ENCODE measurements at places on chromosomes 4 and X.

- DNase-seq, result no peak
Observed at GRCh38 chr4:69787879-69788278, 27.5 kb upstream of the SULT1B1 start.

GRCh38 chr4:2389691-2390090, 28.8 kb downstream of the ZFYVE28 start:
- no peak for DNase-seq

DNA sequence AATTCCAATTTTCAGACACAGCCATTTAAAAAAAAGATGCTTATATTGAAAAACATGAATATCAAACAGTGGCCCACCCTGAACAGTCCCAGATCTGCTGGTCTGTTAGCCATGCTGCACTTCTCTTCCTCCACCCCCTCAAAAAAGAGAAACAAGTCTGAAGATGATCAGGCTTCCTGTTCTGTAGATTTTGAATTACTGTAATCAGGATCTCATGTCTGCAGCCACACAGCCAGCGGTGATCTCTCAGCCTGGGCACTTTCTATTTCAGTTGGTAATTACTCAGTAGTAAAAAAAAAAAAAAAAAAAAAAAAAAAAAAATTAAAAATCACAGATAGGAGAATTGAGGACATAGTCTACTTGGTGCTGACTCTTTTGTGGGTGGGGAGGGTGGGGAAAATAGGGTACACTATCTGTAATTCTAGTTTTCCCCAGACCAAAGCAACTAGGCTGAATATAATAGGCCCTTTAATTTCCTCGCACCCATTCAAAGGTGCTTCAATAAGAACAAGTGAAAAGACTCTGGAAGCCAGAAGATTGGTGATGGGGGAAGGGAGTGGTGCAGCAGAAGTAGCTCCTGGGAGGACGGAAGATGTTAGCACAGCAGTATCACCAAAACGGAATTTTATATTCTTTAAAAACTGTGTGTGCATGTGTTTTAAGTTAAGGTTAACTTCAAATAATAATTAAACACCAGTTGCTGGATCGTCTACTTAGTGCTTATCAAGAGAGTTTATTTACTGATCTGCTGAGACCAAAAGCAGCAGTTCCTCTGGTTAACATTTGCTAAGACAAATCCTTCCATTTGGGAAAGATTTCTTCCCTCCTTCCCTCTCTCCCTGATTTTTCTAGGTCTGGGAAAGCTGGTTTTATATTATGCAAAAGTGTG, 47.0 kb downstream of the SPRY1 start:
- peak; percentile 53 for DNase-seq

GRCh38 chr4:59728496-59728895, 1471.6 kb upstream of the ADGRL3 start:
- no peak for DNase-seq

DNA sequence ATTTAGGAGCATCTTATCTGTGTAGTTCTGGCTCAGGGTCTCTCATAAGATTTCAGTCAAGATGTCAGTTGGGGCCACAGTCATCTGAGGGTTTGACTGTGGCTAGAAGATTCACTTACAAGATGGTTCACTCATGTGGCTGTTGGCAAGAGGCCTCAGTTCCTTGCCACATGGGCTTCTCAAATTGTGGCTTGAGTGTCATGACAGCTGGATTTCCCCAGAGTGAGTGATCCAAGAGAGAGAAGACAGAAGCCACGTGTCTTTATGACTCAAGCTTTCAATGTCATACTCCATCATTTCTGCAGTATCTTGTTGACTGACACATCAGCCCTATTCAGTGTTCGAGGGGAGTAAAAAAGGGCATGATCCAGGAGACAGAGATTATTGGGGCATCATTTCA, 131.3 kb upstream of the AP1S2 start:
- DNase-seq, result no peak

DNA sequence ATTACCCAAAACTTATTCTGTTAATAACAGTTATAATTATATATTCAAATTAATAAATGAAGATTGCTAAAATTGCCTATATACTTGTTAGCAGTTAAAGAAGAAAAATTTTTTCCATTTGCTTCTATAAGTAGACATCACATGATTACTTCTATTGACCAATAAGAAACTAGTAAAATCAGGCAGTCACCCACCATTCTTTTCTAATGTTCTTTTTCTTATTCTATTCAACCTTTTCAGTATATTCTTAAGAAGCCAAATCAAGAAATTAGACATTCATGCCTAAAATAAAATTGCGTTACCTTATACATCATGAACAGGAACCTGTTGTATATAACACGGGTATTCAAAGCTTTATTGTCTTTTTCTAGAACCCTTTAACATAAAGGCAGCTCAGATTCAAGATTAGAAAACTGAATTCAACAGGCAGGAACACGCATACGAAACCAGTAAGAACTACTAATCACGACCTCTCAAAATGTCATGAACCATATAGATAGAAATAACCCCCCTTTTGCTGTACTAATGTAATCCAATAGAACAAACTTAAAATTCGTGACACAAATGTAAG, 568.1 kb upstream of the DIPK2B start:
- no peak for DNase-seq

DNA sequence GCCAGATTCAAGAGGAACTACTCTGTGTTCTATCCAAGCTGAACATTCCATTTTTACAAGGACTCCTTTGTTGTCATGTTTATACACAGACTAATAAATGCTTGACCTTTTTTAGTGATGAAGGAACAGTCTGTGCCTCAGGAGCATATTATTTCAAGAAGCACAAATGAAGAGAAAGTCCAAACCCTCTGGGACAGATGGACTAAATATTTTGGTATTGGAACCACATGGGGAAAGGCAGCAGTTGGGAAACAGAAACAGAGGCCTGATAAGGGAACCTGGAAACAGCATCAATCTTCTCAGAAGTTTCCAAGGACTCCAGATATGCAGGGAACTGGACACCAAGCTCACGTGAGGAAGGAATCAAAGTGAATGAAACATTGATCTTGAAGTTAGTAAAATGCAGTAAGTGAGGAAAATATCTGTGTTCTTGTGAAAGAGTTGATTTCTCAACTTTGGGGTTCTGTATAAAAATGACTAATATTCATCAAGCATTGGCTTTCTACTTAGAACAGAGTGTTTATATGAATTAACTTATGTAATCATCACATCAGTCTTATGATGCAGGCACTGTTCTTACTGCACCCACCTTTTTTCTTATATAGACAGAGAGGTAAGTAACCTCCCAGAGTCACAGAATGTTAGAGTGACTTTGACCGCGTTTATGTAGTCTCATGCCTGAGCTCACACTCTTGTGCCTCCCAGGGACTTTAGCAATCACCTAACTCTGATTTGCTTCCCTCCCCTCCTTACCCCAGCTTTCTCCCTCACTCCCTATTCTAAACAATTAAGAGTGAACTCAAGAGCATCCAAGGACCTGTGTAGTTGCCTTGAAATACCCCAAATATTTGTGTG, 148.9 kb upstream of the JADE1 start:
- DNase-seq, result no peak

DNA sequence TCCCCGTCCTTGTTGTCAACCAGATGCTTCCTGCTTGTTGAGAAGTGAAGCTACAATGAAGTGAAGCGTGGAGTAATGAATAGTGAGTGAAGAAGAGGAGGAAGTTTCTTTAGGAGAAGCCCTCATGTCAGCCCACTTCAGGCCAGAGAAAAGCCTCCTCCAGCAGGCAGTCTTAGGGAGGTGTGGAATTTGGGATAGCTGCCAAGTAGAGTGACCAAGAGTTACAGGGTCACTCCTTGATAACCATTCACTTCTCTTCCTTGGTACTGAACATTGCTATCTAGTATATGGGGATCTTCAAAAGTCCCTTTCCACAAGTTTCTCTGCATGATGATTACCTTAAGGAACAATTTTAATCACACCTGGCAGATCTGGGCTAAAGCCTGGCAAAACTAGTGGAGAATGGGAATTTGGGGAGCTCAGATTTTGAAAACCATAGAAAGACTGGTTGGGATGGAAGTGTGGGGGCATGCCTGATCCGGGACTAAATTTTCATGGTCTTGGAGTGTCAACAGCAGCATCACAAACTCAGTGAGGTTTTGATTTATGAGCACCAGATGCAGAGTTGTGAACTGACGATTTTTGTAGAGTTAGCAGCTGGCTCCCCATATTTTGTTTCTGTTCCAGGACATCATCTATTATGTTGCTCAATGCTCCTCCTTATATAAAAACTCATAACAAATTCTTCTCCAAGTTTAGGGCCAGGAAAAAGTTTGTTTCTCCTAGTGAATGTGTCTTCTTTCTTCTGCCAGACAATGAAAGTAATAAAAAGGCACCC, 53.1 kb downstream of the IGSF1 start:
- DNase-seq, result no peak

DNA sequence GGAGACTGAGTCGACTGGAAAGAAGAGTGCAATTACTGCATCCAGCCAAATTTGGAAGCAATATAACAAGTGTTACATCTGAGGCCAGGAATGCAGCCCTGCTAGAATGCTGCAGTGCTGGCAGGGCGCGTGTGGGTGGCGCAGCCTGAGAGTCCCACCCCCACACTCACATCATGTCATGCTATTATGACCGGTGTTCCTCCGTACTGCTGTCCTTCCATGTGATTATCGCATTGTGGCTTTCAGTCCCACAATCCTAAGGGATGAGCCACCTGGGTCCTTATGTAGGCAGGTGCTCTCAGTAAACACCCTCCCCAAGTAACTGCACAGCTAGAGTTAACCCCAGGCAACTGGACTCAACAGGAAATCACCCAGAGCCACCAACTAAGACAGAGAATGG, 122.6 kb upstream of the CPEB2 start:
- DNase-seq, result no peak
